ENCODE measurements at places on chromosomes 3 and 15.

GRCh38 chr15:87949575-87950223 lies 306.8 kb downstream of the NTRK3 start:
- DNase-seq: no peak

GRCh38 chr15:101490408-101490891 lies 943 bp upstream of the PCSK6 start:
- no peak for DNase-seq

- DNase-seq: no peak
Measured at GRCh38 chr15:44148580-44148979, 46.5 kb downstream of the FRMD5 start.

GRCh38 chr15:28129231-28129848 lies 30.2 kb upstream of the OCA2 start:
- DNase-seq: no peak

- no peak for DNase-seq
Measured at GRCh38 chr3:106343811-106344210, 475.0 kb upstream of the CBLB start.

GRCh38 chr3:77296527-77296926 lies 256.6 kb downstream of the ROBO2 start:
- DNase-seq: no peak

- DNase-seq: no peak
Measured at GRCh38 chr3:168988853-168989252, 674.7 kb downstream of the MECOM start.

- no peak for DNase-seq
Measured at GRCh38 chr3:42632146-42632545, 21.4 kb upstream of the ZBTB47 start.

- DNase-seq: no peak
Measured at GRCh38 chr3:58464866-58465265, 27.0 kb upstream of the KCTD6 start.

DNA sequence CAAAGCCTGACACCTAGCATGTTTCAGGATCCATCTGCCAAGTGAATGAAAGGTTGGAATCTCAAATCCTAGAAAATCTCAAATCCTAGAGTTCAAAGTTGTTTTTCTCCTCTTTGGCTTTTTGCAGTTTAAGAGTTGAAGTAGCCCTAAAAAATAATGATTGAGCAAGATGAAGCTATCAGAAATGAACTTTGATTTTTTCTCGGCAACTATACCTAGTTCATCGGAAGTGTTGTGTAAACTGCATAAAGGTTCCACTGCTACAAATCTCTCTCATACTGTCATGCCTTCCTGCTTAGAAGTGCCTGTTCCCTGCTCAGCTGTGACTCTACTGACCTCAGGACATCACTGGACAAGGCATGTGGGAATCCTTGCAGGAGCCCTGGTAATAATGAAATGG lies 35.8 kb upstream of the FOXB1 start:
- DNase-seq: no peak

GRCh38 chr3:74651885-74652284 lies 37.4 kb upstream of the CNTN3 start:
- no peak for DNase-seq

- no peak for DNase-seq
Measured at GRCh38 chr3:96813820-96814650, at the start of gene EPHA6. Gene EPHA6 (plus strand): TSS chr3:96814594.

GRCh38 chr3:8777978-8778267 lies 8.5 kb upstream of the OXTR start:
- no peak for DNase-seq

- DNase-seq: no peak
Measured at GRCh38 chr3:83226751-83227150, 1465.3 kb upstream of the GBE1 start.

DNA sequence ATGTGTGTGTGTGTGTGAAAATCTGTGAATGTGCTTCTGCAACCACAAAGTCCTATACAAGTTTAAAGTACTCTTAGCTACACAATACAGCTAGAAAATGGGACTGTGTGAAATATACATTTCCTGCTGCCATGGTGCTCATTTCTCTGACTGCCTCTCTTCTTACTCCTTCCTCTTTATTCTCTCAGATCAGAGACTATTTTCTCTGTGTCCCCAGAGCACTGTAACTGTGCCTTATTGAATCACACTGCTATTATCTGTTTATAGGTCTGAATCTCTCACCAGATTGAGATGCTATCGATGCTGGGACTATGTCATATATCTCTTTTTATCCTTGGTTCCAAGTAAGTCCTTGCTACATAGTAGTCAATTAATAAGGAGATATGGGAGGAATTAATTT lies 217.9 kb upstream of the SLCO3A1 start:
- no peak for DNase-seq

DNA sequence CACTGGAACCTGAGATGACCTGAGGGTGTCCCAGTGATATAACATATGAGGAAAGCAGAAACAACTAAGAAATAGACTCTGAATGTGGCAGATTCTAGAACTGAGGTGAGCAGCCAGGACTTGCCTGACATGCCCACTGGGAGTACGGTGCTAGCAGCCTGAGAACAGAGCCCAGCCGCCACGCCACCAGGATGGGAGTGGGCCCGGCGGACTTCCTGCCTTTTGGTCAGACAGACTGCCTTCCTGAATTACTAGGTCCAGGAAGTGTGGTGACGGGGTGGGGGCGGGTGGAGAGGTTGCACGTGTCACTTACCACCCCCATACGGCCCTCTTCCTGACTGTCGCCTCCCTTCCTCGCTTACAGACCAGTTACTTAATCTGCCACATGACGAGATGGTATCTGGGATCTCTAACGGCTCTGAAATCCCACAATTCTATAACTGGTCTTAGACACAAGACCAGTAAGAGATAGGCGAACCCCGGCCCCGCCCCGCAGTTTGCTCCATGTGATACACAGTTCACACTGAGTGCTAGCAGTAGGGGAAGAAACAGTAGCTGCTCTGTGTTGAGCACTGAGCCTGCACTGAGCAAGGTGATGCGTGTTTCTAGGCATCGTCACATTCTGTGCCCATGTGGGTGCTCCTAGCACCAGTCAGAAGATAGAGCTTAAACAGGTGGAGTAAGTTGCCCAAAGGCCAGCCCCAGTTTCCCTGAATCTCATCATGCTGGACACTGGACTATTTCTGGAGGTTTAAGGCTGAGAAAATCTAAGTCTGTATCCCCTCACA lies 95.7 kb downstream of the CPN2 start:
- DNase-seq: peak; percentile 56

GRCh38 chr3:114690911-114691310 lies 397.1 kb downstream of the TIGIT start:
- DNase-seq: no peak

DNA sequence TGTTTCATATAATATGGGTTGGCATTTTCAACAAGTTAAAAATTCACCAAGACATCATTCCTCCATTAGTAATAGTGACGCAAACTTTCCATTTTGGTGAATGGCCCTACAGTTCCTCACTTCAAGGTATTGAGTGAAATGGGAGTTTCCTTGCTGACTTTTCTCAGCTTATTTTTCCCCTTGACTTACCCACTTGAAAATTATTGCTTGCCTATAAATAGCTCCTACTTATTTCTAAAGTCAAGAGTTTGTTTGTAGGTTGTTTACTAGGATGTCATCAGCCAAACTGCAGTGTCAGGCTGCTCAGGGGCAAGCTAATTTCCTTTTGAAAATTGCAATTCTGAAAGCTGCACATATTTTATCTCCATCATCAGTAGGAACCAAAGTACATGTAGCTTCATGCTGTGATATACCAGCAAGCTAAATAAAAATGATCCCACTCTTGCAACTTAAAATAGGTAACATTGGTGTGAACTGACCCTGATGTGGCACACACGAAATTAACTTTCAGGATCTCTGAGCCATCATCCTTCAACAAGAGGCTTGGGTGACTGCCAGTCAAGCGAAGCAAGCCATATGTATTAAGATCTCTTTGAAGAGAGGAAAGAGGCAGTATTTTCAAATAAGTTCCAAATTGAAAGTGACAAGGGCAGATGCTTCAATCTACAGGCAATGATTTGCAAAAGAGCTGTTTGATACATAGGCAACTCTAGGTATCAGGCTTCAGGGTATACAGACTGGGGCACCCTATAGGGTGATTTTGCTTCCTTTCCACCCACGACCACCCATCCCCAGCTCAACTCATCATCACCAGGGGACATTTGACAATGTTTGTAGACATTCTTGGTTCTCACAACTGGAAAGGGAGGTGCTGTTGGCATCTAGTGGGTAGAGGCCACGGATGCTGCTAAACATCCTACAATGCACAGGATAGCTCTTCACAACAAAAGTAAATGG lies 66.8 kb upstream of the RASGRP1 start:
- no peak for DNase-seq

GRCh38 chr3:191383124-191383523 lies 52.8 kb upstream of the UTS2B start:
- DNase-seq: no peak

GRCh38 chr15:63856711-63857460 lies 23.1 kb upstream of the HERC1 start:
- DNase-seq: no peak

DNA sequence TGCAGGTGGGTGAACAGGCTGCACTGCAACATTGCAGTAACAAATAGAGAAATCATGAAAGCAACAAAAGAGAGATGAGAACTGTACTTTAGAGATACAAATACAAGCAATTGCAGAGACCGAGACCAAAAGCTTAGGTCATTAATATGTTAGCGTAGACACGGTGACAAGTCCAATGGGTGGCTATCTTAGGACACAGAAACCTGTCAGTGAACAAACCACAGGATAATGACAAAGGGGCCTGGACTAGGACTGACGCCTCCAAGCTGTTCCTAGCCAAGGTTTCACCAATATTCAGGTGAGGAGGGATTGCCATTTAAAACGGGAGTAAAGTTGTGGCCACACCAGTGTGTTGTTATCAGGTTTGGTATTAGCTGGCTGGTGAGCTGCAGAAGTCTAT lies 41.7 kb upstream of the BLM start:
- no peak for DNase-seq

DNA sequence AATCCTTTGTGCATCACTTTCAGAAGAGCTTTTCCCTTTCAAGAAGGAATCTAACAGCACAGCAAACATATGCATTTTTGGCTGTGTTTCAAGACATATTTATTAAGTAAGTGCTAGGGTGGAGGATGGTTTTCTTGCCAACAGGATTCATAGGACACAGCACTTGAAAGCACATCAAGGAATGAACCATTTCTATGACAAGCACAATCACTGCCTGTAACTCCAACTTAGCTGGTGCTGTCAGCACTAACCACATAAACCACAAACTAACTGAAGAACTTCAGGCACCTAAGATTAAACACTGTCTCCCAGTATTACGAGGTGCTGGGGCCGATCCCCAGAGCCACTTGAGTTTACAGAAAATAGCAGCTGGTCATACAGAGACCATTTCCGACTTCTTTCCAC lies 35.4 kb upstream of the SPRED1 start:
- DNase-seq: no peak

GRCh38 chr3:29275309-29275708 lies 5.6 kb upstream of the RBMS3 start:
- DNase-seq: no peak

GRCh38 chr3:46586738-46587246 lies 20.7 kb upstream of the LRRC2 start:
- DNase-seq: no peak

- DNase-seq: no peak
Measured at GRCh38 chr3:43346978-43347749, 60.8 kb downstream of the SNRK start.

GRCh38 chr3:32707026-32707370 lies 22.0 kb downstream of the CNOT10 start:
- no peak for DNase-seq

- DNase-seq: no peak
Measured at GRCh38 chr3:186004209-186004608, 66.4 kb upstream of the TRA2B start.

DNA sequence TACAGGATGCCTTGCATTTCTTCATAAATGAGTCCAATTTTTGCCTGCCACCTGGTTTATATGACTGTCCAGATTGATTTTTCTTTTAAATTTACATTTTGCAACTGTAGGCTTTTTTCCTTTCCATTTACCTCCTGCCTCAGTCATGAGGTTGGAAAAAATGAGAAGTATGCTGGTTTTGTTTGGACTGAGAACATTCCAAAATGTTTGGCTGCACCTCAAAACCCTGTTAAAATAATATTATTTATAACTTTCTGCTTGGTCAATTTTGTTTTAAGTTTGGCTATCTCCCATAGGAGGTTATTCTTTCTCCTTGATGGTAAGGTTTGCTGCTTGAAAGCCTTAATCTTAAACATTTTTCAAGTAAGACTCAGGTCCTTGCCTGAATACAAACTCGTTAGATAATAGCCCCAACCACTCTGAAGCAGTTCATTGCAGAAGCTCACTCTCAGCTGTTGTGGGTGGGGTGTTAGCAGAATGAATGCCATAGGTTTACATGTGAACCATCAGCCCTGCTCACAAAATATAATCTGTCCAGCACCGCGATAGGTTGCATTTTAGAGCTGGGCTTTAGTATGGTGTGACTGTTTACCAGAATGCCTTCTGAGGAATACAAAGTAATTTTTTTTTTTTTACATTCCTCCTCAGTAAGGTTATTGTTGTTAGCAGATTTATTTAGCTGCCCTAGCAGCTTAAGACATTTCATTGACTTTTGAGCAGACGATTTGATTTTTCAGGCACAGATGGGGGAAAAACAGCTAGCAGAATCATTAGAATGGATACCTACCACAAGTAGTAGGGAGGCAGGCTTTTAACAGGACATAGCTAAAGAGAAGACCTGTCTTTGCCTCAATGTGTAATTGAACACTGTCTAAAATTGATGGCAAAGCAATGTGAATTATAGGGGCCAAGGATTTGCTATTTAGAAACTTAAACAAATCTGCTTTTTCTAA lies 630.8 kb upstream of the KCNMB2 start:
- no peak for DNase-seq

GRCh38 chr3:14329116-14329830 lies 73.1 kb upstream of the SLC6A6 start:
- no peak for DNase-seq

All from activated naive CD4-positive, alpha-beta T cell treated with anti-CD3 and anti-CD28 coated beads, Interleukin-2, amount 50 U/mL, for 16 hours (primary cell).